NCI-H524 treated with DMSO at 0.1 percent for 48 hours (cell line): ENCODE measurements at places on chromosomes 2 and 18.

GRCh38 chr2:137879121-137879520 is 85.2 kb upstream of the HNMT start:
- no peak for DNase-seq

GRCh38 chr2:120847700-120848321 is 112.1 kb downstream of the GLI2 start:
- peak; percentile 89 for DNase-seq

- DNase-seq, result no peak
Observed at GRCh38 chr2:74908748-74909444, 49.5 kb upstream of the POLE4 start.

GRCh38 chr2:160207271-160207670 is 7.2 kb upstream of the ITGB6 start:
- no peak for DNase-seq

GRCh38 chr2:19575641-19576040 is 217.2 kb upstream of the OSR1 start:
- no peak for DNase-seq

- DNase-seq, result no peak
Observed at GRCh38 chr2:12006850-12007249, 260.4 kb downstream of the LPIN1 start.

- no peak for DNase-seq
Observed at GRCh38 chr2:70984576-70985282, 6.3 kb downstream of the ANKRD53 start.

DNA sequence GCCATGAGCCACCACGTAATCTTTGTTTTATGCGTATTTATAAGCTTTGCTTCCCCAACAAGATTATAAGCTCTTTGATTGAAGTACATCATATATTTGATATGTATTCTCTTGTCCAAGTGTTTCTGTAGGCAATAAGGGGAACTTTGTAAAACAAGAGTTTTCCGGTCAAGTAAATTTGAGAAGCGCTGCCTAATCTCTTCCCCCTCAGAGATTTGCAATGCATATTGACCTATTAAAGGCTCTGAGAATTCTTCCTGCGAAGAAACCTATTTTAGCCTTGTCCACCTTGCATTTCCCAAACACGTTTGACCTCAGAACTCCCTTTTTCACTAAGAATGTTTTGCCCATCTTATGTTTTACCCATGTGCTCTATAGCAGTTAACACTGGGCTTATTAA is 26.9 kb upstream of the CASP10 start:
- no peak for DNase-seq

DNA sequence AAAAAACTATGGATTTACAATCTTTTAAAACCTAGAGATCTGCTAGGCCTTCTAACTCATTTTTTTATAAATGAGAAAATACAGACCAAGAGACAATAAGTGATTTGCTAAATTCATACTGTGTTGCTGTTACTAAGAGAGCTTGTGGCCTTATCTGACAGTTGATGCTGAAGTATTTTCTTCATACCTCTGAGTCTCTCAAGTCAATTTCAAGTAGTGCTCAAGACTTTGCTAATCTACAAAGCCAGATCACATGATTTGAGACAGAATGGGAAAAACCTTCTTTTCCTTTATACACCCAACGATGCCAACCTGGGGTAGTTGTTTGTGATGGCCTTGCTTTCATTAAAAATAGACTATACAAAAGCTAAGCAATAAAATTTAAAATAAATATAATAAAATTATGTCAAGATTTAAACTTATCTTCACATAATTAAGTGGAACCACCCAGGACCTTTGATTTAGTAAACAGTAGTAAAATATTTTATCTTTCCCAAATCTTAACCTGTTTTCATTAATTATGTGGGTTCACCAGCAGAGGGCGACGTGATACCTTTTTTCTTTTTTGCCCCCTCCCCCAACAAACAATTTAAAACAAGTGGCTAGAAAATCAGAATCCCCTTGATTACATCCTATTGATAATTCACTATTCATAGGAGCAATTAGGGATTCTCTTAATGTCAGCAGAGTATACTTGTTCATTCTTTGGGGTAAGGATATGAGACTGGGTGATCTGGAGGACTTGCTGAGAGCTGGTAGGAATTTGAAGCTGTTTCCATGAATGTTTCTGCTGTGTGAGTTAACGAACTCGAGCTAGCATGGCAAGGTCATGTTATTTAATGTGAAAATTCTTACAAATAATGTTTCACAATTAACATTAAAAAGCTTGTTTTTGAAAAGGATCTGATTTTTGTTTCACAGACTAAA is 49.6 kb upstream of the SLC5A7 start:
- DNase-seq, result no peak

GRCh38 chr2:879540-879939 is 71.1 kb upstream of the SNTG2 start:
- DNase-seq, result no peak

DNA sequence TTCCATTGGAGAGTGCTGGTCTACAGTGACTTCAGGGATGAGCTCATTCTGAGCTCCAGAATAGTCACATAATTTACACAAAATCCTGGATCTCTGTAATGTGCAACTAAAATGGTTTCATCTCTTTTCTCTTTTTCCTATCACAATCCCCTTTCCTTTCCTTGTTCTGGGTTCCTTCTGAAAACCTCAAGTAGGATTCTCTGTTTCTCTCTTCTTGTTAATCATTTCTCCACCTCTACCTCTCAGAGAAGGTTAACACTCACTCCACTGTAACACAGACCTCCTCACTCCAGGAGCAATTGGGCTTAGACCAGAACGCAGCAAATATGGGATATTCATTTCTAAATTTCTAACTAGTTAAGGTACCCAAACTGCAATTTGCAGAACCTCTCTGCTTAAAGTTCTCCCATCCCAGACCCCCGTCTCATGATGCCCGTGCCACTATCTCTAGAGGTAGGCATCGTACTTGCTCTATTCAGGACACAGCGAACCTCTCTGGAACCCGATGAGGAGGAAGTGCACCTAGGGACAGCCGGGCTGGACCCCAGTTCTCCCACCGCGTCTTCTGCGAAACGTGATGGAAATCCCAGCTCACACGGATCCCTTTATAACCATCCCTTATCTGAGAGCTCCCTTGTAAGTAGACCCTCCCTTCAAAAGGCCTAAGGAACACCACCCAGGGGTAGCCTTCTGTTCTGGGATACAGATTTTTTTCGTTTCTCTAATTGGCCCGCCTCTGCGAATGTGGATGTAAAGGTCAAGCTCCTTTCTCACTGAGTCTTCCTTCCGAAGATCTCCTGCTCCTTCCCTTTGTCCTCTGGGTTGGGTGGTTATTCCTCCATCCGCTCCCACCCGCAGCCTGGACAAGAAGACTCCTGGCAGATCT is 1.3 kb downstream of the FOXI3 start:
- DNase-seq, result no peak

- no peak for DNase-seq
Observed at GRCh38 chr2:225466891-225467604, 67.5 kb downstream of the NYAP2 start.

DNA sequence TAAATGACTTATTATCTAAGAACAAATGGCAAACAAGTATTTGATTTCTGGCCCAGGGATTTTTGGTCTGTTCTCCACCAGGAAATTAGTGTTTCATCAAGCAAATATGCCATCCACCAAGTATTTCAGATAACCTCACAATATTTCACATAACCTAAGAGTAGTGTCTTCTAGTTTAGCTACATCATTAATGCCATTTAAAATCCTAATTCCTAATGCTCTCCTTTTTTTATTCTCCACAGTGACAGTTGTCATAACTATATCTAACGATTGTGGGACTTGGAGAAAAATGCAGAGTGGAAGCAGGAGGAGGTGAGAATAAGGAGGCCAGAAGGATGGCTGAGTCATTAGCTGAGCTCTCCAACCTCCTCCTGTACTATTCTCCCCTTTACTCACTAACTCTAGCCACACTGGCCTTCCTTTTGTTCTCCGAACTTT is 58.5 kb upstream of the CTLA4 start:
- DNase-seq, result no peak

GRCh38 chr2:120864981-120865380 is 129.3 kb downstream of the GLI2 start:
- no peak for DNase-seq

DNA sequence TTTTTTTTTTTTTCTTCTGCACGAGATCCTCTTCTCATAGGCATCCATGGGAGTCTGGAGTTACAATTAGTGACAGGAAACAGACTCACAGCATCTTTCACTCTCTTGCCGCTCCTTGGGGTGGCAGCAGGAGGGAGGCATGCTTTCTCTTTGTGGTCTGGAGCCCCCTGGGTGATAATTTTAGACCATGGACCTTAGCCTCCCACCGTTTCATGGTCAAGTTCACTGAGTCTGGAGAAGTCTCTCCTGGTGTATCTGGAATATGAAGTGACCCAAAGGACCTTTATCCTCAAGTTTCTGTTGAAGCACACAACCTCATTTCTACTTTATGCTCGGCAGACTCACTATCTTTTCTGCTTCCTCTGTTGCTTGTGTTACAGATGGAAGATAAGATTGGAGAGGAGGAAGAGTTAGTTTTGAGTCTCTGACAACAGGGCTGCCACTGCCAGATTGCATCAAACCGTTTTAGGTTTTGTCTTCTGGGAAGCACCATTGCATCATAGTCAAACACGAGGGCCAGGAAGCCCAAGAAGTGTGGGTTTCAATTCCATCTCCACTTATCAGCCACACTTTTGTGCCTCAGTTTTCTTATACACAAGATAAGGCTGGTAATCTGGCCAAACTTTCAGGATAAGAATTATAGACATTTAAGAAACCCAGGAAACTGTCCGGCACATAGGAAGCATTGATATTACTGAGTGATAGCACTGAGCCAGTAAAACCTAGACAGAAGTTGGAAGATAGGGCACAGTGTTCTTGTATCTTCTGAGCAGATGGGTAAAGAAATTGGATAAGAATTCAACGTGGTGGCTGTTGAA is 62.3 kb downstream of the ADCYAP1 start:
- DNase-seq, result no peak

DNA sequence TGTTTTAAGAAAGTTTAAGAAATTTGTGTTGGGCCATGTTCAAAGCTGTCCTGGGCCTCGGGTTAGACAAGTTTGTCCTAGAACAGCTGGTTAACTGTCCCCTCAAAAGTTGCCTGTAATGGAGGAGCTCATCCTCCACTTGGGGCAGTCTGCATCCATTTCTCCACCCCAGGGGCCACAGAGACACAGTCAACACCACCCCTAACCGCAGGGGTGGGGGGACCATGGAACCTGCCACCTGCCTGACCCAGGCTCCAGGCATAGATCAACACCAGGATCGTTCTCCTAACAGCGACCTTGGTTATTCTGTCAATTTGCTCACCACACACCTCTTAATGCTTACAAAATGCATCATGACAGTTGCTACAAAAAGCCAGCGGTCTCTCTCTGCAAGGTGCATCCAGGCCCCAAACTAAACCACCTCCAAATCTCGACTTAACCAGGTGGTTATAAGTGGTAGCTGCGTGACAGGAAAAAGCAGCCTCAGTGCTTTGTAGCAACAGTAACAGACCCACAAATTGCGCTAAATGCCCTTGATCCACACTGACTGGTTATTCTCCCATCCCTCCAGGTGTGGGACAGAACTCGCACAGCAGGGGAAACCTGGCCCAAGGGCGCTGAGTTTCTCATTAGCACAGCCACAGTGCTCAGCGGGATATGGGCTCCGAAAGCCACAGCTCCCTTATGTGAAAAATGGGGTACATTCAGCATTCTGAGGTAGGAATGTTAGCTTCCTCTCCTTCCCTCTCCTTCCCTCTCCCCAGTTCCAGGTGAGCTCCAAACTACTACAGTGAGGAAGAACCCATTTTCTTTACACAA is 48.0 kb downstream of the HDLBP start:
- DNase-seq, result no peak
